ENCODE measurements at places on chromosomes 16 and 17. TPM values are rescaled to one million over a fixed set of nuclear protein-coding genes. Genes with fewer than 3 reads are reported as not detected.

Gene BAIAP3
- total RNA-seq: 4.5 TPM

DNA sequence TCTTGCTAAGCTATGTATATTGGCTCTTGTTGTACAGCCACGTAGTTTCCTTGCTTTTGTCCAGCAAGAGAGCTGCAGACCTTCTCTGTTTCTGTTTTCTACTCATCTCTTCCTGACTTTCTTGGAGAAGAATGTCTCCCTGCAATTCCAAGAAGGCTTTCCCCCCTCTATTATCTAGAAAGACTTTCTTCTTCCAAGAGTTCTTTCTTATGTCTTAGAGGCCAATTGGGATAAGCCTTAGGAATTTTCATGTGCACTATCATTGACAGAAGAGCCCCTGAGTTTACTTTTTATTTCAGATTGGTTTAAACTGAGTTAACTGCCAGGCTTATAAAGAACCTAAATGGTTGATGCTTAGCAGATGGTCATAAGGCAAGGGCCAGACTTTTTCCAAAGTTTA is 9.0 kb downstream of the CAPNS2 start:
- no peak for DNase-seq

DNA sequence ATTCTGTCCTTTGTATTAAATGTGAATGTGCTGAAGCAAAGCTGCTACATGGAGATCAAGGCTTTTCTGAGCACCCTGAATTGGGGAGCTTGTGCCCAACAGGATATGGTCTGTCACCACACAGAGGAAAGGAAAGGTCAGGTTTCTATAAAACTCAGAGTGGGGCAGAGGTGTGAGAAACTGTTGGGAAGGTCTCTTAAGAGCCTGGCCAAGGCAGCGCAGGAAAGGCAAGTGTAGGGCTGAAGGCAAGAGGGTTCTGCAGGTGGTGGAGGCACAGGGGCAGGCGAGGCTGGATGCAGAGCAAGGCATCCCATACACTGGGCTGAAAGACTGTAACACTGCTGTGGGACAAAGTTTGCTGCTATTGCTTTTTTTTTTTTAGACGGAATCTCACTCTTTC is 8.1 kb downstream of the COX6A2 start:
- DNase-seq: no peak

GRCh38 chr16:66099306-66099705 is 267.2 kb upstream of the CDH5 start:
- no peak for DNase-seq

DNA sequence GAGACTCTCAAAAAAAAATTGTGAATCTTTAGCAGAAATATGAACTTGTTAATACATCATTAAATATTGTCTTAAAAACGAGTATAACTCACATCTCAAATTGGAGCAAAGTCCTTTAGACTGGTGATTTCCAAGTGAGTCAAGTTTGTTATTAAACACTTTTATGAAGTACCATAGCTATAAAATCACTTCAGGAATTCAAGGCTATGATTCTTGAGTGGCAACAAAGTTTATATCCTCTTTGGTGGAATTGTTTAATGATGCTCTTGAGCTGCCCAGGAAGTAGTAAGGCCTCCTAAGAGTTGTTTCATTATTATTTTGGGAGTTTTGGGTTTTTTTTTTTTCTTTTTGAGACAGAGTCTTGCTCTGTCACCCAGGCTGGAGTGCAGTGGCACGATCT is 16.7 kb upstream of the BLMH start:
- DNase-seq: no peak

All from Caki2 (cell line).